ENCODE measurements at places on chromosomes 3 and 15. TPM values are rescaled to one million over a fixed set of nuclear protein-coding genes. Genes with fewer than 3 reads are reported as not detected.
A peak's percentile ranks its signal among the peaks of the same experiment; 100 is the strongest.

The AZI2 gene
- total RNA-seq = 44.9 TPM

The USP50 gene
- total RNA-seq = 0.63 TPM

- DNase-seq = no peak
Measured at GRCh38 chr3:127831723-127832172, 9.4 kb upstream of the MGLL start.

The MYO5A gene
- 31.0 TPM for total RNA-seq

The AP3B2 gene
- 1.2 TPM for total RNA-seq

DNA sequence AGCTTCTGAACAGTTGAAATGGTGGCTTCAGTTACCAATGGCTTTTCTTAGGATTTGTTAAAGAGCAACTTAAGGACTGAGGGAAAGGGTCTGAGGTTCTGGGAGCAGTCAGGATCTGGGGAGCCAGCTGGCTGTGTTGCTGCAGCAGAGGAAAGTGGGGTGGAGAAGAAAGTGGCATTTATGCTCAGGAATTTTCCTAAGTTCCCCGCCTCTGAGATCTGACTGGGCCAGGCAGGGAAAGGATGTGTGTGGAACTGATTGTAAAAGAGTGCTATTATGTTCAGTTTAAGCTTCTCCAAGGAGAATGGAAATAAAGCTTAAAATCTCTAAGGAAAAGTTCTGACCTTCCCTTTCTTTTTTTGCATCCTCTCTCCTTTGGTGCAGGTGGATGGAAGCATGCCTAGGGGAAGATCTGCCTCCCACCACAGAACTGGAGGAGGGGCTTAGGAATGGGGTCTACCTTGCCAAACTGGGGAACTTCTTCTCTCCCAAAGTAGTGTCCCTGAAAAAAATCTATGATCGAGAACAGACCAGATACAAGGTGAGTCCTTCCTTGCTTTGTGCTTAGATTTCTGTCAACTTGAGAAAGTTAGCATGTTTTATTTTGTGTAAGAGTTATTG lies 37.8 kb downstream of the IQGAP1 start:
- no peak for DNase-seq

- DNase-seq = no peak
Measured at GRCh38 chr15:63895194-63895593, 61.4 kb upstream of the HERC1 start.

GRCh38 chr15:48001393-48002039 lies 119.3 kb upstream of the SLC24A5 start:
- no peak for DNase-seq

GRCh38 chr3:13452490-13453335 lies 27.4 kb upstream of the HDAC11 start:
- DNase-seq = peak; percentile 70

GRCh38 chr3:172040078-172040980 lies 951 bp downstream of the FNDC3B start:
- DNase-seq = peak; percentile 10

The SEMA3B gene
- 3.7 TPM for total RNA-seq

DNA sequence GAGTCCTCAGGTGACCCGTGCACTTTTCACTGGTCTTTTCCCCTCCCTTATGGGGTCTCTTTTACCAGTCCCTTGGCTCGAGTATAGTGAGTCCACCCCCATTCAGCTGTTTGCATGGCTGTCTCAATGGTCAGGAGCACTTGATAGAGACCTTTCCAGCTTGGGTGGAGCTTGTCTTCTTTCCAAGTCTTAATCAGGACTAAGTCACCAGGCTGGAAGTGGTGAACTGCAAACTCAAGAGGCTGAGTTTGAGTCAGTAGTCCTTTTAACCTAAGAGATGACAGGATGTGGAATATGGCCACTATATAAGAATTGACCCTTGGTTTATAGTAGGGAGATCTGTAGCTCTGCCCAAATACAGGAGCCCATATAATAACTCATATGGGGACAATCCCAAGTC lies 279.7 kb downstream of the PYDC2 start:
- DNase-seq = no peak

- DNase-seq = no peak
Measured at GRCh38 chr15:60787837-60788691, 309.1 kb upstream of the ICE2 start.

GRCh38 chr3:126618021-126618420 lies 36.9 kb downstream of the TXNRD3 start:
- DNase-seq = no peak

The OXSR1 gene
- 35.9 TPM for total RNA-seq

The KLF15 gene
- total RNA-seq = 0.81 TPM

The MLH1 gene
- total RNA-seq = 42.0 TPM
